ENCODE measurements at places on chromosomes 16 and 17. TPM values are rescaled to one million over a fixed set of nuclear protein-coding genes. Genes with fewer than 3 reads are reported as not detected.

DNA sequence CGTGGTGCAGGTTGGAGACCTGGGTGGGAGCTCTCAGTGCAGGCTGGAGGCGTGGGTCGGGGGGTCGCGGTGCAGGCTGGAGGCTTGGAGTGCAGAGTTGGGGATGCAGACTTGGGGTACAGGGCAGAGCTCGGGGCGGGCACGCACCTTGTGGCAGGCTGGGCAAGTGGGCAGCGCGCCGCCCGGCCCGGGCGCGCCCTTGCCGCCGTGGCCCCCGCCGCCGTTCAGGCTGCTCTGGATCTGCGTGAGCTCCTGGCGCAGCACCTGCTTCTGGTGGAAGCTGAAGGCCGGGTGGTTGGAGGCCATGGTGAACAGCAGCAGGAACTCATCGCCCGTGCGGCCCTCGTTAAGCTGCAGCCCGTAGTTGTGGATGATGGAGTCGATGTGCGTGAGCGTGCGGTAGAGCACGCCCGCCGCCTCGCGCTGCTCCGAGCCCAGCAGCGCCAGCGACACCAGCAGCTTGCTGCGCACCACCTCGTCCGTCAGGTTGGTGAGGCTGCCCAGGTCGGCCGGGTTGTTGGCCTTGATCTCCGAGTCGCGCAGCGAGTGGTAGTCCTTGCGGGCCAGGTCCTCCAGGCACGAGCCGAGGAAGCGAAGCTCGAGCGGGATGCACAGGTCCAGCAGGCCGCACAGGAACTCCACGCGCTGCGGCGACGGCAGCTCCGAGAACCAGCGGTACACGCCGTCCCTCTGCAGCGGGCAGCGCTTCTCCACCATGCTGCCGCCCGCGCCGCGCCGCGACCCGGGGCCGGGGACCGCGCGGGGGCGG, 1.1 kb downstream of the ZCCHC14 start:
- DNase-seq = peak; percentile 28
- peaks cover 4% of the 10 kb centered on the region for H3K36me3 ChIP-seq
- peak overlapping the region; percentile 78 for H3K4me3 ChIP-seq
- H3K27ac ChIP-seq = peak overlapping the region; percentile 67
- peaks cover 56% of the 10 kb centered on the region for H3K4me1 ChIP-seq

DNA sequence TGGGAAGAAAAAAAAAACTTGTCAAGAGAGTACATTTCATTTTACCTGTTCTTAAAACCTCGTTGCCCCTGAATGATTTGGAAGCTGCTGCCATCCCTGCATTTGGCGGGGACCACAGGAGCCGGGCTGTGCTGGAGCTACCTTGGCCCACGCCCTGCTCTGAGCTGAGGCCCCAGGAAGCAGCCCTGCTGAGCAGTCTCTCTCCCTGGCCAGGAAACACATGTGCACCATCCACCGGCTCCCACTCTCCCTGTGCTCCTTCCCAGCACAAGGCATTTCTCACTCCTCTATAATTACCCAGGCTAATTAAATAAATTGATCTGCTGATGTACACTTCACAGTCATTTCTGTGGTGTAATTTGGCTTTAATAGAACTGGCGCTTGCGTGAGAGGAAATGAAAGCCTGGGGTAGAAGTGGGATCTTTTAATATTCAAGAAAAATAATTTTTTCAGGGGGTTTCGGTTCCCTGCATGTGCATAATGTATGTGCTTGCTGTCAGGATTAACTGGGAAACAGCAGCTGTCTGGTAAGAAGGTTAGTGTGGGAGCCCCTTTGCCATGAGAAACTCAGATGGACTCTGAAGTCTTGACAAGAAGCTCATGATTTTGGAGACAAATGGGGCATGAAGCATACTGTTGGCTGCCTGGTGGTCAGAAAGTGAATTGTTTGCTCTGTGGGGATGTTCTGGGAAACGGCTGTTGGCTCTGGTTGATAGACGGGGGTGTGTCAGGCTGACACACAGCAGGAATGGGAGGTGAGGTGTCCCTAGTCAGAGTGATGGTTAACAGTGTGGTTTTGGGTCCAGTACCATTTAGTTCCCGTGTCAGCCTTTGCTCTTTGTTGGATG, 252.3 kb upstream of the EEF2KMT start:
- no peaks in the 10 kb centered on the region for H3K36me3 ChIP-seq
- no peak overlapping the region for H3K4me3 ChIP-seq

GRCh38 chr17:38704606-38705522, at the start of gene MLLT6:
Gene MLLT6 (plus strand): TSS chr17:38705273. CDS start chr17:38705633, 360 bp downstream.
- peak within 1 kb of the TSS; percentile 98 for H3K27ac ChIP-seq
- H3K4me3 ChIP-seq = peak within 1 kb of the TSS; percentile 98
- H3K27me3 ChIP-seq = no peaks in the 10 kb centered on the region
- peaks cover 41% of the 10 kb centered on the region for H3K36me3 ChIP-seq

DNA sequence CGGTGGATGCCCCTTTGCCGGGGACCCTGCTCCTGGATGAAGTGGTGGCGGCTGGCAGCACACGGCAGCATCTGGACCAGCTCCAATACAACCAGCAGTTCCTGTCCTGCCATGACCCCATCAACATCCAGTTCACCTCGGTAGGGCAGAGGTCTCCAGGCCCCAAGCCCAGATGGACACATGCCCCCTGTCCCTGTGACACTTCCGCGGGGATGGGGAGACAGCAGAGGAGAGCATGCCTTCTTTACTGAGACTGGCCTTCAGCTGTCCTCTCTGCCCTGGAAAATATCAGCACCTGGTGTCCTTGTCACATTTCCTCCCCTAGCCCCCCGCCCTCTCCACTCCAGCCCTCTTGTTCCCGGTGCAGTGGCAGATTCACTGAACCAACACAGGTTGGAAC, 6.2 kb downstream of the CHAD start:
- H3K4me3 ChIP-seq = no peak overlapping the region
- peaks cover 1% of the 10 kb centered on the region for H3K27me3 ChIP-seq
- DNase-seq = no peak
- H3K4me1 ChIP-seq = no peaks in the 10 kb centered on the region
- H3K36me3 ChIP-seq = no peaks in the 10 kb centered on the region

- no peaks in the 10 kb centered on the region for H3K36me3 ChIP-seq
- no peak for DNase-seq
- peaks cover 52% of the 10 kb centered on the region for H3K27me3 ChIP-seq
Measured at GRCh38 chr16:168424-168823, 2.6 kb downstream of the HBM start.

DNA sequence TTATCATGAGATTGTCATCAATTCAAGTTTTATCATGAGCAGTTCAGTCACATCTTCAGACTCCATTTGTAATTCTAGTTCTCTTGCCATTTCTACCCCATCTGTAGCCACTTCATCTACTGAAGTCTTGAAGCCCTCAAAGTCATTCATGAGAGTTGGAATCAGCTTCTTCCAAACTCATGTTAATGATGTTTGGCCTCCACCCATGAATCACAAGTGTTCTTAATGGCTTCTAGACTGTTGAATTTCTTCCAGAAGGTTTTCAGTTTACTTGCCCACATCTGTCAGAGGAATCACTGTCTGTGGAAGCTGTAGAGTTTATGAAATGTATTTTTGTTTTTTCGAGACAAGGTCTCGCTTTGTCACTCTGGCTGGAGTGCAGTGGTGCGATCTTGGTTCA, 16.0 kb downstream of the NSRP1 start:
- H3K27ac ChIP-seq = no peak overlapping the region
- no peaks in the 10 kb centered on the region for H3K27me3 ChIP-seq
- H3K4me3 ChIP-seq = no peak overlapping the region
- H3K4me1 ChIP-seq = peaks cover 16% of the 10 kb centered on the region

DNA sequence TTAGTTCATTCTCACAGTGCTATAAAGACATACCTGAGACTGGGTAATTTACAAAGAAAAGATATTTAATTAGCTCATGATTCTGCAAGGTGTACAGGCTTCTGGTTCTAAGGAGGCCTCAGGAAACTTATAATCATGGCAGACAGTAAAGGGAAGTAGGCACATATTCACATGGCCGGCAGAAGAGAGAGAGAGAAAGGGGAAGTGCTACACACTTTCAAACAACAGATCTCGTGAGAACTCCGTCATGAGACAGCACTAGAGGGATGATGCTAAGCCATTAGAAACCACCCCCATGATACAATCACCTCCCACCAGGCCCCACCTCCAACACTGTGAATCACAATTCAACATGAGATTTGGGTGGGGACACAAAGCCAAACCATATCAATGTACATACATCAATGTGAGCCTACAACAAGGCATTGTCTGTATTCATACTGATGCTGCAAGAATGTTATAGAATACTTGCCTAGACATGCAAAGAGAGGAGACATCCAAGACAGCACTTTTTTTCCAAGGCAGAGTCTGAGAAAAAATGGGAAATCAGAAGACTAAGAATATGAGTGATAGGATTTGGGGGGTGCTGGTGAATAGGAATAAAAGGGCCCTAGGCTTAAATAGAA, 114.8 kb upstream of the XYLT1 start:
- no peak for DNase-seq
- no peak overlapping the region for H3K4me3 ChIP-seq
- peaks cover 4% of the 10 kb centered on the region for H3K36me3 ChIP-seq
- H3K4me1 ChIP-seq = no peaks in the 10 kb centered on the region

DNA sequence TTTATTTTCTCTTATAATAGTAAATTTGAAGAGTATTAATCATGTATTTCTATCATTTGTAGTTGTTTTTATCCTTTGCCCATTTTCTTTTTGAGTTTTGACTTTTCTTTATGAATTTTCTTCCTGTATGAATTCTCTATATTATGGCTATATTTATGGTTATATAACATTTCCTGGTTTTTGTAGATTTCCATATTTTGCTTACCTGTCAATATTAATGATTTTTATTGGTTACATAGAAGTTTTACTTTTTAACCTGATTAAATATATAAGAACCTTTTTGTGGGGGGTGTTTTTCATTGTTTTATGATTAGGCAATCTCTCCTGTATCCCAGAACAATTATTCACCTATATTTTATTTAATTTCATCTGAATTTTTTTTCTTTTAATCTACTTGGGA, 93.2 kb downstream of the AATF start:
- no peak overlapping the region for H3K27ac ChIP-seq
- no peak for DNase-seq
- no peaks in the 10 kb centered on the region for H3K27me3 ChIP-seq

- peak overlapping the region; percentile 79 for H3K27ac ChIP-seq
- no peaks in the 10 kb centered on the region for H3K27me3 ChIP-seq
- peaks cover 7% of the 10 kb centered on the region for H3K36me3 ChIP-seq
- no peak for DNase-seq
- H3K4me3 ChIP-seq = peak overlapping the region; percentile 71
Measured at GRCh38 chr17:82291582-82292250, 18.2 kb upstream of the CSNK1D start.

DNA sequence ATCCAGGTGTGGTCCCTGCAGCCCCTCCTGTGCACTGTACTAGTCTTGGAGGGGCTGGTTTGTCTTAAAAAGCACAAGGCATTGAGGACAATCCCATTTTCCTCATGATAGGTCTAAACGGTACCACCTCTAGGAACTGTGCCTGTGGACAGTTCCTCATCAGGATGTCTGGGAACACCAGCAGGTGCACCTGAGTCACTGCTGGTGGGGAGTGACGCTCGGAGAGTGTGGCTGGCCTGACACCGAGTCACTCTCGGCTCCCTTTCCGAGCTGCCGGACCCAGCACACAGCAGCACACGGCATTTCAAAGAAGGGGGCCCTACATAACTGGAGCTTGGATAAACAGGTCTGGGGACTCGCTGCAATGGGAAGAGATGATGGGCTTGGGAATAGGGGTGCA, 25.6 kb downstream of the LRRC75A start:
- DNase-seq = no peak
- no peak overlapping the region for H3K27ac ChIP-seq
- no peaks in the 10 kb centered on the region for H3K4me1 ChIP-seq
- no peak overlapping the region for H3K4me3 ChIP-seq

- peaks cover 5% of the 10 kb centered on the region for H3K4me1 ChIP-seq
- H3K4me3 ChIP-seq = no peak overlapping the region
- peaks cover 30% of the 10 kb centered on the region for H3K27me3 ChIP-seq
- no peaks in the 10 kb centered on the region for H3K36me3 ChIP-seq
Measured at GRCh38 chr16:55475919-55476318, 3.1 kb upstream of the MMP2 start.

DNA sequence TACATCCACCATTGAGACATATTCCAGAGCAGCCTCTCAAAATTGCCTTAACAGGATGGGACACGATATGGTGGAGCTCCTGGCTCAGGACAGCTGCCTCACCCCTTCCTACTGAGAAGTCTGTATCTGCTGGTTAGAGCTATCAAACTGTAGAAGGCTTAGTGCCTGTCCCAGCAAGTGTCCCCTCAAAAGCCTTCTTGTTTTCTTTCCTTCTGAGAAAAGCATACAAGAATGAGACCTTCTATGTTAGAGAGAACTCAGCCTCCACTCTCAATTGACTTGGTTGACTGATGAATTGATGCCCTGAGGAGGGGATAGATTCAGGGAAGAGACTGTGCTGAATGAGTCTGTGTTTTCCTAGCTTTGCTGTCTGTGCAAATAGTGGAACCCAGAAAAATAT, 2020.9 kb downstream of the TP53TG3F start:
- H3K27ac ChIP-seq = no peak overlapping the region
- no peaks in the 10 kb centered on the region for H3K27me3 ChIP-seq
- H3K4me1 ChIP-seq = no peaks in the 10 kb centered on the region
- no peak for DNase-seq
- H3K4me3 ChIP-seq = no peak overlapping the region
- no peaks in the 10 kb centered on the region for H3K36me3 ChIP-seq

GRCh38 chr16:22220714-22221113, 14.6 kb downstream of the EEF2K start:
- peaks cover 15% of the 10 kb centered on the region for H3K36me3 ChIP-seq
- H3K4me3 ChIP-seq = no peak overlapping the region
- no peak for DNase-seq
- peaks cover 23% of the 10 kb centered on the region for H3K4me1 ChIP-seq
- no peaks in the 10 kb centered on the region for H3K27me3 ChIP-seq

DNA sequence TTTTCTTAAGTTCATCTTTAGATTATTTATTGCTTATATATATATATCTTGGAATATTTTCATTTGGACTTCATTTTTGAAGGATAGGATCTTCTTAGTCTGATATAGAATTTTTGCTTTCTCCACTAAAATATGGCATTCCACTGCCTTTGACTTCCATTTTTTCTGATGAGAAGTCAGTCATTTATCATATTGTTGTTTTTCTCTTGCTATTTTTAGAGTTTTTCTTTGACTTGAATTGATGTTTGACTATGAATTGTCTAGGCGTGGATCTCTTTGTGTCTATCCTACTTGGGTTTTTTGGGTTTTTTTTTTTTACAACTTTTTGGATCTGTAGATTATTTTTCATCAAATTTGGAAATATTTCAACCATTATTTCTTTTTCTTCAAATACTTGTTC, 67.7 kb downstream of the NLK start:
- H3K4me3 ChIP-seq = no peak overlapping the region
- H3K27ac ChIP-seq = no peak overlapping the region
- H3K36me3 ChIP-seq = peaks cover 4% of the 10 kb centered on the region
- H3K27me3 ChIP-seq = no peaks in the 10 kb centered on the region
- DNase-seq = no peak
- H3K4me1 ChIP-seq = no peaks in the 10 kb centered on the region

DNA sequence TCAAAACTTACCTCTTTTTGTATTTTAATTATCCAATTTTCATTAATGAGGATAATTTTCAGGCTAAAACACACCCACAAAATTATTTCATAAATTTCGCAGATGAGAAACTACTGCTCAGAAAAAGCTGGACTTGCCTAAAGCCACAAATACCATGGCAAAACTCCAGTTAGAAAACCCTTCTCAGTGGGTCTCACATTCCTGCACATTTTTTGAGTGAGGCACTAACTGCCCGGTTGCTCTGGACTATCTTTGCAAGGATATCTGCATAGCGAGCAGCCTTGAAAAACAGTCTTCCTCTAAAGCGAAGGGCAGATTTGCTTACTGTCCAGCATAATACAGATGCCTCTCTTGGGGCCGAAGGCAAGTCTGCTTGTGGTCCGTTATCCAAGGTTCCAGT, 9.8 kb downstream of the MPHOSPH6 start:
- H3K27me3 ChIP-seq = no peaks in the 10 kb centered on the region
- peaks cover 51% of the 10 kb centered on the region for H3K4me1 ChIP-seq
- no peak for DNase-seq
- H3K36me3 ChIP-seq = peaks cover 63% of the 10 kb centered on the region
- no peak overlapping the region for H3K27ac ChIP-seq
- no peak overlapping the region for H3K4me3 ChIP-seq

NOTUM gene
- 0.41 TPM for total RNA-seq

NOXO1 gene
- not detected for total RNA-seq

ARL5C gene
- not detected for total RNA-seq

NAGS gene
- total RNA-seq = 2.4 TPM

Data from activated CD8-positive, alpha-beta T cell treated with anti-CD3 and anti-CD28 coated beads for 36 hours (primary cell).